NCI-H1436 (cell line): ENCODE measurements at places on chromosomes 1 and 21.

- DNase-seq = no peak
Measured at GRCh38 chr1:46434358-46434757, 40.2 kb downstream of the FAAH start.

DNA sequence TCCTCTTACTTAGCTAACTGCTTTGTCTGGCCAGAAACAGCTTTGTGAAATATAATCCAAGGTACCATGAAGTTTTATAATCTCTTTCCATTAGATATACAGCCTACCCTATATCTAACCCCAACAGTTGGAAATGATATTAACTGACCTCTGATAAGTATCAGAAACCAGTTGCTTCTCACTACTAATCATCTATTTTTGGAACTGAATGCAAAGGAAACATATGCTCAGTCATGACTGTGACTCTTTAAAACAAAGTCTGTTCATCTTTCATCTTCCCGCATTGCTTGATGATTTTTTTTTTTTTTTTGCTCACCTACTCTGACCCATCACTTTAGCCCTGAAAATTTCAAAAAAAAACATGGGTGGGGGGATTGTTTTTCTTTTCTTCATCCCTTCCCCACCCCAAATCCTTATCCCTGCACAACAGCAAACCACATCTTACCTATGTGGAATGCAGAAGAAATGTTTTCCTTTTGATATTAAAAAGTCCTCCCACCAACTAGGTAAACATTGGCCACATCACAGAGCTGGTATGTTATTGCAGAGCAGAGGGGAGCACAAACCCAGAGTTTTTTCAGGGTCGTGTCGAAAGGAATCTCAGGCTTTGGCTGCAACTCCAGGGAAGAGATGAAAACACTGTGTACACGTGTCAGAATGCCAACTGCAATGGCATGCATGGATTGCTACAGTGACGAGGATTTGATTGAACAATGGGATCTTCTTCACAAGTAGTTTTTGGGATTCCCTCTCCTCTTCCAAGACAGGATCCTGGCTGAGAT is 137.3 kb downstream of the SLC30A10 start:
- no peak for DNase-seq

DNA sequence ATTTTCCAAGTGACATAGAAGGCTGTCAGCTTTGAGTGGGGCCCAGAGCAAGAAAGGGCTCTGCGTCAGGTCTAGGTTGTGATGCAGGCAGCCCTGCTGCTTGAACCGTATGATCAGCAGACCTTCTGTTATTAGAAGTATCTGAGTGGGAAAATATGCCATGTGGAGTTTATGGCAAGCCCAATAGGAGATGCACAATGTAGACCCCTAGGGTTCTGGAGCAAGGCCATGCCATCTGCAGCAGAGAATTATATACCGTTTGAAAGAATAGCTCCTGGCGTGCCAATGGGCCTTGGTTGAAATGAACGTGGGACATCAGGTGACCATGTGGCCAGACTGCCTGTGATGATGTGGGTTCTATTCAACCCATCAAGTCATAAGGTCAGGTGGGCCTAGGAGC is 44.1 kb upstream of the ZBTB18 start:
- no peak for DNase-seq

- DNase-seq = no peak
Measured at GRCh38 chr1:230307213-230307612, 118.9 kb downstream of the PGBD5 start.

DNA sequence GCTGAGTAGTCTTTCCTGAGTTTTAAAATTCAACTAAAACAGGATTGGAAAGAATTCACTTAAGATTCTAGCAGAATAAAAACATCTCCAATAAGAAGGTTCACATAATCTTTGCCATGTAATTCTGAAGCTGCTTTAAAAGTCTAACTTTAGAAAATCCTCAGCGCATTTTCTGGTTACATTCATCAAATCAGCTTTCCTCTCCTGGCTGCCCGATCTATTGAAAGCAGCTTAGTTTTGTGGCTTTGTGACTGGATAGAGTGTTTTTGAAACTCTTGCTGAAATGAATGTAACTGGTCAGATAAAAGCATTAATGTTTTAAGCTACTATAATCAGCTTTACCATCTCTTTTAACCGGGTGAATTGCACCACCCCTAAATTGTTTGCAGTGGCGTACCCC is 66.8 kb downstream of the DOP1B start:
- no peak for DNase-seq

DNA sequence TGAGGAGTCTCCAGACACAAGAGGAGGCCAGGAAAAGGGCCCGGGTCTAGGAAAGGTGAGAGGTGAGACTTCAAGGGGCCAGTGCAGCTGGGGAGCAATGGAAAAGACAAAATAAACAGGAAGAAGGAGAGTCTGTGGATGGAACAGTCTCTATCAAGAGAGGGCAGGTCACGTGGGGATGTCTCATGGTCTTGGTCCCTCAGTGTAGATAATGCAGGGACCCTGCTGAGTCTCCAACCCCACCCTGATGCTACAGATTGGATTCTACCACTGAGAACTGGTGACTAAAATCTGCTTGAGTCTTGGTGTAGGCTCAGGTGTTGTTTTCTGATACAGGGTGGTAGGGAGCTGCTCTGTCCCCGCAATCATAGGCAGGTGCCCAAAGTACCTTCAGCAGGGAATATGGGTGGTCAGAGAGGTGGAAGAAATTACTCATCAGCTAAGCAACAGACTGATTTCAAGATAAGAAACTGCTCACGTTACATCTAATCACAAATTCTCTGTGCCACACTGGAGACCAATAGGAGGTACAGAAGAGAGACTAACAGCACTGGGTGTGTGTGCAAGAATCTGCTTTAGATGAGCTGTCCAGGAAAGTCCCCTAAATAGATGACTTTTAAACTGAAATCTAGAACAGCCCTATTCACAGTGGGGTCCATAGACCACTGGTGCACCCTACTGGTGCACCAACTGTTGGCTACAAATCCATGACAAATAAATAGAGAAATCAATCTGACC is 101.5 kb upstream of the TLR5 start:
- DNase-seq = no peak

DNA sequence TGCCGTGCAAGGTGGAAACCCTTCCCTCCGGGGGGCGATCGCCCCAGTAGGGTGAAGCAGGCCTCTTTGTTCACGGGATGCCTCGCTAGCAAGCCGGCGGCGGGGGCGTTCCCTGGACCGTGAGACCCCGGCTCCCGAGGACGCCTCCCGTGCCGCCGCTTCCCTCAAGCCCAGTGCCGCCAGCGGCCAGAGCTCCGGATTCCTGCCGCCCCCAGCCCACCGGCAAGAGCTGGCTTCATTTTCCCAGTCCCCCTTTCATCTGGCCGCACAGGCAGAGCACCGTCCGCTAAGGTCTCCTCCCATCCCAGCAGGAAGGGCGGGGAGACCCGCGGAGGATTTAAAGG is 16.3 kb downstream of the IER5 start:
- DNase-seq = peak; percentile 50

DNA sequence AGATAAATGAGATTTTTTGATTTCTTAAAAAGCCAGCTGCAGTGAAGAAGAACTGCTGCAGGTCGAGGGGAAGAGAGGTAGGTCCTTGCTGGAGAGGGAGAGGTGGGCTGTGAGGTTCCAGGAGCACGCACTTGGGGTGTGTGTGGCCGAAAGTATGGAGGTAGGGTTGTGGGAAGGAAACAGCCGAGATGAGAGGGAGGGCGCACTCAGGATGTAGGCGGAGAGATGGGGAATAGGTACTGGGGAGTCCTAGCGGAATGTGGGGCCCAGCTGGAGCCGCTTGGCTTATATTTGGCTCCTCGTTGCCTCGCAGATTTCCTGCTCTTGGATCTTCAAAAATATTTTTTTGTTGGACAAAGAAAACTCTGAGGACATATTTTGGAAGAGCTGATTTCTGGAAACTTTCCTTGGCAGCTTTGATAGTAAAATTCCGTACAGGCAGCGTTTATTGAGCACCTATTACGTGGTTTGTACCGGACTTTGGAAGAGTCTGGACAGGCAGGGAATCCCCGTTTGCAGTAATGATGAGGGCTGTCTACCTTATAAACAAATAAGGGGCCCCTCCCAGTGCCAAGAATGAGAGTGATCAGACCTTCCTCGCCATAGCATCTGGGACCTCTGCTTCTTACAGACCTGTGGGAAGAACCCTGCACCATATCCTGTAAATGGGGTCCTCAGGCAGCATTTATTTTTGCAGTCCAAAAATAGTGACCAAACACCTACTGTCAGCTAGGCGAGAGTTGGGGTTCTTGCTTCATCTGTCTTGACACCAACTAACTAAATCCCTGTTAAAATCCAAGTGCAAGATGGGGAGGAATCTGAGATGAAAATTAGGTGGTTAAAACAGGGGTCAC is 1.5 kb downstream of the LRRC8D start:
- DNase-seq = no peak

- DNase-seq = no peak
Measured at GRCh38 chr1:229117664-229118300, 153.1 kb upstream of the RAB4A start.

GRCh38 chr1:115811140-115811828 is 29.6 kb downstream of the NHLH2 start:
- no peak for DNase-seq

GRCh38 chr21:15192243-15192642 is 127.4 kb upstream of the NRIP1 start:
- no peak for DNase-seq

DNA sequence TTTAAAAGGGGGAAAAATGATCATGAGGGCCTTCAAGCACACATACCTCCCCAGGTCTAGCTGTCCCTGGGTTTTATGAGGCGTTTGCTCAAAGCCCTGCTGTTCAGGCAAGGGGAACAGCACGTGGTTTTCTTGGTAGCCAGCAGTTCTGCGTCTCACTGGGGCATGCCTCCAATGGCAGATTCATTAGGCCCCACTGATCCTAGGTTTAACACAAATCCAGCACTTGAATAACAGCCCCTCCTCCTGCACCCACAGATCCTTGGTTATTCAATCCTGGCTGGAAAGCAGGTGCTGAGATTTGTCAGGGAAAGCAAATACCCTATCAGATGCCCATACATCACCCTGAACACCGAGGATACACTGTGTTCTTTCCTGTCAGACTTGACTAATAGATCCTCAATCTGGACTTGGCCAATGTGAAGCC is 106.4 kb downstream of the ZC3H11B start:
- no peak for DNase-seq

GRCh38 chr1:32870615-32871363 is at the start of gene FNDC5:
Gene FNDC5 (minus strand): TSS chr1:32870912.
- DNase-seq = no peak

DNA sequence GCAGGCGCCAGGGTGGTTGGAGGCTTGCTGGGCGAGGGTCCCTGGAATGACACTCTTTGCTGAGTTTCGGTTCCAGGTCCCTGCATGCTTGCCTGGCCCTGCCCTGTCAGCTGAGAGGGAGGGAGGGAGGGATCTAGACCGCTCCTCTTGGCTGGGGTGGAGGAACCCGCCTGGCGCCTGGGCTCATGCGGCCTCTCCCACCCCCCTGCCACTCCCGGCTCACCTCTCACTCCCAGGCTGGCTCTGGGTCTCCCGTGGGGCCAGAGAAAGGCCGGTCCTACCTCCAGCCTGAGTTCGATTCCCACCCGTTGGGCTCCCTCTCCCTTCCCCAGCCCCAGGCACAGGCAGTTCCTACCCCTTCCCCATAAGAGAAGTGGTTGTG is 19.0 kb upstream of the IFNLR1 start:
- no peak for DNase-seq

DNA sequence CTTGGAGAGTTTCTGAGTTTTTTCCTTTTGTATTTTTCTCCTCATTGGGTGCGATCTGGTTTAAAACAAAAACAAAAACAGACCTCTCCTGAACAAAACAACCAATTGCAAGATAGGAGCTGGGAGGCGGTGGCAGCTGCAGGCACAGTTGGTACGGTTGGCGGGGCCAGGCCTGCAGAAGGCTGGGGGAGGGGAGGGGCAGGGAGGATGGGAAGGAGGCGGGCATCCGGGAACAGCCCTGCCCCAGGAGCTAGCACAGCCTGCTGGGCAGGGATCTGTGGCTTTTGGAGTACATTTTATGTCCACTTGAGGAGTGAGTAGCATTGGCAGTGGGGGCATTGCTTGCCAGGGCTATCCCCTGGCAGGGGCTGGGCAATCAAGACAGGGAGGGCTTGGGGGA is 5.2 kb downstream of the CAPN9 start:
- peak; percentile 88 for DNase-seq

DNA sequence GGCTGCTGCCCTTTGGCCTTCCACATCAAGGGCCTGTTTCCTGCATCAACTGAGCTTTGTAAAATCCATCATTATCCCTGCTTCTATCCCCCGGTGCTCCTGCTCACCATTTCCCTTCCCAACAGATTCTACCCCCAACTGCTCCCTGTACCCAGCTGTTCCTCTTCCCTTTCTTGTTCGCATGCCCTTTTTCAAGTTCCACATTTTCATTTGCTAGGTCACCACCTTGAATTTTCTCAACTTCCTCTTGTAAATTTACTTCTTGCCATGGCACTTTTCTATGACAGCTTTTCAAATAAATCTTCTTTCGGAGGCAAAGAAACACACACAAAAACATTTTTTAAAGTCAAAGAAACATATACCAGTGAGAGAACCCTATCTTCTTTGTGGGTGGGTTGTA is 330.5 kb upstream of the ADGRL2 start:
- no peak for DNase-seq

DNA sequence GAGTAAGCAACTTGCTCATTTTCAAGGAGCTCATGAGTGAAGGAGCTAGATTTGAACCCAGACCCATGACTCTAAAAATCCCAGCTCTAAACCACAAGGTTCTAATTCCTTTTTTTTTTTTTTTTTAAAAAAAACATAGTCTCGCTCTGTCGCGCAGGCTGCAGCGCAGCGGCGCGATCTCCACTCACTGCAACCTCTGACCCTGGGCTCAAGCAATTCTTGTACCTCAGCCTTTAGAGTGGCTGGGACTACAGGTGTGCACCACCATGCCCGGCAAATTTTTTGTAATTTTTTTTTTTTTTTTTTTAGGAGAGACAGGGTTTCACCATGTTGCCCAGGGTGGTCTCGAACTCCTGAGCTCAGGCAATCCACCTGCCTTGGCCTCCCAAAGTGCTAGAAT is 13.8 kb downstream of the SRSF4 start:
- DNase-seq = no peak

- no peak for DNase-seq
Measured at GRCh38 chr1:186228749-186229148, 146.3 kb downstream of the TPR start.

DNA sequence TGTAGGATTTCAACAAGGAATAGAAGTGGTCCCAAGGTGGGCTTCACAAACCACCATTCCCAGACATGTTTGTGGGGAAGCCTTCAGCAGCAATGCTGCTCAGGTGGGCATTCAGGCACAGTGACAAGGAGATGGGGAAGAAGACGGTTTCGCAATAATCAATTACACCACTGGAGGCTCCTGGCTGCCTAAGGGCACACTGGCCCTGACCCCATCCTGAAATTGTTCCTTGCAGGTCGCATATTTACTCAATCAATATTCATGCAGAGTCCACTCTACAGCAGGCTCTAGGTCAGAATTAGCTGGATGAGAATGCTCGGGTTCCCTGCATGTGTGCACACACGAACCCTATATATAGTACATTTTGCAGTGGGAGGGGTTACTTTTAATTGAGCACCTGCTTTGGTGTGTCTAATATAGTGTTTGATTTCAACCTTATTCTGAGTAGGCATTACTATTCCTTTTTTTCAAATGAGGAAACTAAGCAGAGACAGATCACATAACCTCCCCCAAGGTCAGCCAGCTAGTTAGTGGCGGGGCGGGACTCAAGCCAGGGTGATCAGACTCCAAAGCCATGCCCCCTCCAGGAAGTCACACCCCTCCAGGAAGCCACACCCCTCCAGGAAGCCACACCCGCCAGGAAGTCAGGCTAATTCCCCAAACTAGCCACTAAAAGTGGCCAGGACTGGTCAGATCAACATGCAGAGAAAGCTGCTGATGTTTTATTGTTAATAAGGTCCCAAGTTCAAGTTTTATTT is 106.5 kb downstream of the HLCS start:
- DNase-seq = no peak
